Activated CD8-positive, alpha-beta T cell treated with anti-CD3 and anti-CD28 coated beads, Interleukin-2, amount 10 ng/mL, durations not matched to agents 7 days and 5 days (primary cell): ENCODE measurements at places on chromosomes 4 and X. TPM values are rescaled to one million over a fixed set of nuclear protein-coding genes. Genes with fewer than 3 reads are reported as not detected.

DNA sequence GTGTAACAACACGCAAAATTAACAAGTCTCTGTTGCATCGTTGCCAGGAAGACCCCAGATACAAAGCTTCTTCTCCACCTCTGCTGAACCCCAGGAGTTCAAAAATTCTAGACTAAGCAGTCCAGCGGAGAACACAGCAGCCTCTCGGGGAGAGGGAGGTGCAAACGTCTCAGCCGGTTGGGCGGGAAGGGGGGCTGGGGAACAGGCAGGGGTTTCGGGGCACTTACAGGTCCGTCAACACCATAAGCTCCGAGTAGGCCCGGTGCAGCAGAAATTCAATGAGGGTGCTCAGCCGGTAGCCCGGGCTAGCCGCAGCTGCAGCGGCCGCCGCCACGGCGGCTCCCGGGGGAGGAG lies 394 bp downstream of the MED14 start:
- peak; percentile 50 for DNase-seq
- H3K27me3 ChIP-seq: no peaks in the 10 kb centered on the region
- peaks cover 47% of the 10 kb centered on the region for H3K4me1 ChIP-seq
- peak overlapping the region; percentile 88 for H3K27ac ChIP-seq
- peaks cover 12% of the 10 kb centered on the region for H3K36me3 ChIP-seq

DNA sequence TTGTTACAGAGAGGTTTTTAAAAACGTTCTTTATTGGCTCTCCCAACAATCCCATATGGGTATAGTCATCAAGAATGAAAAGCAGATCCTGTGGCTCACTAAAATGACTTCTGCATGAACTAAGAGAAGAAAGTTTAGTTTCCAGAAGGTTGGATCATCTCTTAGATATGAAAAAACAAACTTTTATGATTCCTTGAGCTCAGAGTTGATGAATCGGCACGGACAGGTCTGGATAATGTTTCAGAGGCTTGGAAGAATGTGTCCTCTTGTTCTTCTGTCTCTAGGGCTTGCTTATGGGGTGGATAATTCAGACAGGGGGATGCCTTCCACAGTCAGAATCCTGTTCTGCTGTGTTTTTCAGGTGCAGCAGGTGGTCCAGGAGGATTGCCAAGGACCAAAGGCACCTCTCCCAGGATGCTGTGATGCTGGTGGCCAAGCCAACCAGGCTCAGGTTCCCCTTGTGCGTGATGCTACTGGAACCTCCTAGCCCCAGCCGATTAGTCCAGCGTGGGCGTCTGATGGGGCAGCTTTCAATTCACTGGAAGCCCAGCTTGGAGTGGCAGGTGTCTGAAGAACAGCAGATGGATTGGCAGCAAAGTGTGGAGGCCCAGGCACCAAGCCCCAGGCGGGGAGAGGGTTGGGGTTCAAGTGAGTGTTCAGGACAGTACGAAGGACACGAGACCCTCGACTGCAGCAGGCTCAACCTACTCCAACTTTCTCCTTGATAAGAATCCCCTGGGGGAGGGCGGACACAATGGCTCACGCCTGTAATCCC lies 30.3 kb downstream of the CCKAR start:
- DNase-seq: no peak
- H3K27ac ChIP-seq: no peak overlapping the region
- no peaks in the 10 kb centered on the region for H3K27me3 ChIP-seq
- H3K4me1 ChIP-seq: peaks cover 20% of the 10 kb centered on the region
- no peak overlapping the region for H3K4me3 ChIP-seq

GRCh38 chr4:39067031-39067430 lies 5.0 kb downstream of the KLHL5 start:
- H3K27me3 ChIP-seq: no peaks in the 10 kb centered on the region
- no peak for DNase-seq
- H3K27ac ChIP-seq: no peak overlapping the region
- no peaks in the 10 kb centered on the region for H3K4me1 ChIP-seq

GRCh38 chr4:1345903-1346780 lies 866 bp upstream of the UVSSA start:
- H3K4me1 ChIP-seq: peaks cover 39% of the 10 kb centered on the region
- H3K4me3 ChIP-seq: peak overlapping the region; percentile 84
- no peaks in the 10 kb centered on the region for H3K27me3 ChIP-seq
- H3K36me3 ChIP-seq: peaks cover 18% of the 10 kb centered on the region
- DNase-seq: peak; percentile 61

Gene BMX
- not detected for total RNA-seq

Gene GYPE
- total RNA-seq: 0.18 TPM

GRCh38 chr4:154044742-154045485 lies 256.0 kb upstream of the SFRP2 start:
- no peaks in the 10 kb centered on the region for H3K4me1 ChIP-seq
- no peaks in the 10 kb centered on the region for H3K36me3 ChIP-seq
- no peak for DNase-seq
- peaks cover 2% of the 10 kb centered on the region for H3K27me3 ChIP-seq
- no peak overlapping the region for H3K4me3 ChIP-seq

GRCh38 chrX:46865281-46865680 lies 28.4 kb downstream of the RP2 start:
- DNase-seq: no peak
- H3K4me1 ChIP-seq: no peaks in the 10 kb centered on the region
- no peaks in the 10 kb centered on the region for H3K27me3 ChIP-seq
- H3K4me3 ChIP-seq: no peak overlapping the region
- H3K36me3 ChIP-seq: peaks cover 30% of the 10 kb centered on the region

Gene PLXNA3
- 53.6 TPM for total RNA-seq

Gene SHROOM3
- total RNA-seq: not detected

- no peak overlapping the region for H3K27ac ChIP-seq
Measured at GRCh38 chrX:125681058-125681457, 361.4 kb downstream of the TEX13C start.

Gene SMIM10L2A
- 0.58 TPM for total RNA-seq

DNA sequence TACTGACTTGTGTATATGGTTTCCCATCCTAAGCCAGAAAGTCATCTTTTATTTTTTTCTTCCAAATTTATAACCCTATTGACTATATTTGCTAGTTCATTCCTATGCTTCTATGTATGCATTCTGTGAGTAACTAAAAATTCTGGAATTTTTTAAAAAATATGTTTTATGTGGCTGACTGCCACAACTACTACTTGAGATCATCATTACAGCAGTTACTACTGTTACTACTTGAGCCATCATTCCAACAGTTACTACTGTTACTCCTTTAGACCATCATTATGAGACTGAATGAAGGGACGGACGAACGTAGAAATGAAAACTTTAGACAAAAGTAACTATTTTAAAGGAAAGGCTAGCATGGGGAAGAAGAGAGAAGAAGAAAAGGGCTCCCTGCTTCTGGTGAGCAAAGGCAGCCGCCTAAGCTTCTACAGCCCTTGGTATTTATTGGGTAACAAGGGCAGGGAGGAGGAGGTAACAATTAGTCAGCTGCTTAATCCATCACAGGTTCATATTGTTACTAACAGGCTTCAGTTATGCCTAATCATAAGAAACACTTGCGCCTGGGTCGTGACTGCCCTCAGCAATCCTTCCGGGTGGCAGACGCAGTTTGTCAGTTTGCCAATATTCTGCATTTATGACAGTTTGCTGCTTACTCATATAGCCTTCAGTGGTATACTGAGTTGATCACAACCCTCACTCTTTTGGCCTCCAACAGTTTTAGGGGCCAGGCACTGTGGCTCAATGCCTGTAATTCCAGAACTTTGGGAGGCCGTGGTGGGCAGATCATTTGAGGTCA lies 80.4 kb downstream of the PDLIM5 start:
- no peak for DNase-seq
- no peaks in the 10 kb centered on the region for H3K36me3 ChIP-seq
- H3K27ac ChIP-seq: no peak overlapping the region
- no peaks in the 10 kb centered on the region for H3K4me1 ChIP-seq
- no peaks in the 10 kb centered on the region for H3K27me3 ChIP-seq

GRCh38 chr4:102642631-102643298 lies 118.0 kb downstream of the MANBA start:
- DNase-seq: no peak
- H3K4me3 ChIP-seq: no peak overlapping the region
- peaks cover 24% of the 10 kb centered on the region for H3K4me1 ChIP-seq
- H3K27me3 ChIP-seq: no peaks in the 10 kb centered on the region

- peaks cover 38% of the 10 kb centered on the region for H3K4me1 ChIP-seq
- peak overlapping the region; percentile 31 for H3K4me3 ChIP-seq
- DNase-seq: peak; percentile 86
Measured at GRCh38 chr4:83138946-83139345, 24.4 kb upstream of the PLAC8 start.

GRCh38 chr4:96380106-96380505 lies 540.2 kb downstream of the PDHA2 start:
- no peaks in the 10 kb centered on the region for H3K36me3 ChIP-seq
- H3K4me1 ChIP-seq: no peaks in the 10 kb centered on the region
- H3K4me3 ChIP-seq: no peak overlapping the region
- no peak for DNase-seq
- no peaks in the 10 kb centered on the region for H3K27me3 ChIP-seq

- no peak overlapping the region for H3K27ac ChIP-seq
- DNase-seq: no peak
- no peak overlapping the region for H3K4me3 ChIP-seq
- H3K4me1 ChIP-seq: no peaks in the 10 kb centered on the region
- H3K36me3 ChIP-seq: no peaks in the 10 kb centered on the region
Measured at GRCh38 chr4:20109391-20109790, 142.3 kb upstream of the SLIT2 start.

Gene MAOA
- total RNA-seq: not detected

Gene SPOCK3
- total RNA-seq: not detected

- H3K4me1 ChIP-seq: no peaks in the 10 kb centered on the region
- H3K4me3 ChIP-seq: no peak overlapping the region
- H3K27ac ChIP-seq: no peak overlapping the region
Measured at GRCh38 chr4:95091272-95091671, 333.5 kb downstream of the BMPR1B start.

DNA sequence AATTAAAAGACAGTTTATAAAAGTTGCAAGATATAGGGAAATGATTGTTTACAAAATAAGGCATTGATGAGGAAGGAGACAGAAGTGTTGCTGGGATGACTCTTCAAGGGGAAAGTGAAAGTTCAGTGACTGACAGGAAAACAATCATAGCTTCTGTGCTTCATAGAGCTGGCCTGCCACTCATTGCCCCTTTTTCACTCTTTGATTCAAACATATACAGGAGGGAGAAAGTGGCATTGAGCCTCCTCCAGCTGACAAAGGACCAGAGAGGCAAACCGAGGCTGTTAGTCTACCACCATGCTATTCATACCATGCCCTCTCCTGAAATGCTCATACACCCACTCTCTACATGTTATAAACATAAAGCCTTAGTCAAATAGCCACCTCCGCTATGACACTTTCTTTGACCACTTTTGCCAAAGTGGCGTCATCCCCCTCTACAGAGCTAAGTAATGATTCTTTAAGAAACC lies 79.2 kb upstream of the ATOH1 start:
- no peaks in the 10 kb centered on the region for H3K4me1 ChIP-seq
- no peaks in the 10 kb centered on the region for H3K27me3 ChIP-seq
- H3K27ac ChIP-seq: no peak overlapping the region
- no peaks in the 10 kb centered on the region for H3K36me3 ChIP-seq
- no peak for DNase-seq
- no peak overlapping the region for H3K4me3 ChIP-seq

DNA sequence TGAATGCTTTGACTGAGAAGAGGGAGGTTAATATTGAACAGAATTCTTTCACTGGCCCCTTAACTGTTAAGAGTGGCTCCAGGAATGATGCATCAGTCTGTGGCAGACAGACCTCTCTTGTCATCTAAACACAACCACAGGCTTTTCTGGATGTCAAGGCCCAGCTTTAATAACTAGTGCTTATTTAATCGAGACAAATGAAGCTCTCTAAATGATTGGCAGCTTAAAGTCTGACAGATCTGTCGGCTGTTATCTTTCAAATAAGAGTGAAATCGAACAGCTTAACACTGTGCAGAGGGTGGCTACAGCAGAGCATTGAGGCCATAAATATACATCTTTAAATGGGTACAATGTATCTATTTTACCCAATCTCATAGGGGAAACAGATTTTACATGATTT lies 500.8 kb upstream of the PABPC4L start:
- no peaks in the 10 kb centered on the region for H3K36me3 ChIP-seq
- no peak overlapping the region for H3K4me3 ChIP-seq
- H3K4me1 ChIP-seq: no peaks in the 10 kb centered on the region
- DNase-seq: no peak
- H3K27ac ChIP-seq: no peak overlapping the region
